ENCODE measurements at places on chromosomes 1 and 21. TPM values are rescaled to one million over a fixed set of nuclear protein-coding genes. Genes with fewer than 3 reads are reported as not detected.

The FOXD3 gene
- polyA plus RNA-seq: not detected

The PLPP3 gene
- polyA plus RNA-seq: 4.0 TPM

- H3K27ac ChIP-seq: no peak overlapping the region
- no peak overlapping the region for H3K4me3 ChIP-seq
- H3K4me1 ChIP-seq: peaks cover 5% of the 10 kb centered on the region
- no peak for DNase-seq
- no peaks in the 10 kb centered on the region for H3K27me3 ChIP-seq
- no peaks in the 10 kb centered on the region for H3K36me3 ChIP-seq
These were observed 7.0 kb downstream of the SIPA1L2 start for GRCh38 chr1:232622981-232623380.

- no peaks in the 10 kb centered on the region for H3K36me3 ChIP-seq
- H3K4me1 ChIP-seq: no peaks in the 10 kb centered on the region
- no peak for DNase-seq
- H3K4me3 ChIP-seq: no peak overlapping the region
These were observed 27.5 kb upstream of the SLAMF6 start for GRCh38 chr1:160550572-160551034.

GRCh38 chr1:200970771-200971427 lies 52.6 kb downstream of the KIF21B start:
- no peaks in the 10 kb centered on the region for H3K36me3 ChIP-seq
- H3K27ac ChIP-seq: no peak overlapping the region
- H3K4me3 ChIP-seq: no peak overlapping the region

GRCh38 chr1:7265771-7266371 lies 480.6 kb downstream of the CAMTA1 start:
- no peaks in the 10 kb centered on the region for H3K36me3 ChIP-seq
- no peak overlapping the region for H3K4me3 ChIP-seq
- H3K27me3 ChIP-seq: no peaks in the 10 kb centered on the region
- peak; percentile 88 for DNase-seq
- H3K4me1 ChIP-seq: peaks cover 31% of the 10 kb centered on the region
- peak overlapping the region; percentile 70 for H3K27ac ChIP-seq

The CELA2B gene
- polyA plus RNA-seq: not detected

DNA sequence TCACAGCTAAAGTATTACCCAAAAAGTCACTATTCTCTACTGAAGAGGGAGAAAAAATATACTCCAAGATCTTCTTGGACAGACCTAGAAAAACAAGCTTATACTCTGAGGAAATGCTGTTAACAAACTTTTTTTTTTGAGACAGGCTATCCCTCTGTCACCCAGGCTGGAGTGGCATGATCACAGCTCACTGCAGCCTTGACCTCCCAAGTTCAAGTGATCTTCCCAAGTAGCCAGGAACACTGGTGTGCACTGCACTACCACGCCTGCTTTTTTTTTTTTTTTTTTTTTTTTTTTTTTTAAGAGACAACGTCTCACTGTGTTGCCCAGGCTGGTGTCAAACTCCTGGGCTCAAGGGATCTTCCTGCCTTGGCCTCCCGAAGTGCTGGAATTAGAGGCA lies 17.3 kb downstream of the GLRX2 start:
- DNase-seq: no peak
- H3K4me3 ChIP-seq: no peak overlapping the region
- peaks cover 2% of the 10 kb centered on the region for H3K4me1 ChIP-seq

DNA sequence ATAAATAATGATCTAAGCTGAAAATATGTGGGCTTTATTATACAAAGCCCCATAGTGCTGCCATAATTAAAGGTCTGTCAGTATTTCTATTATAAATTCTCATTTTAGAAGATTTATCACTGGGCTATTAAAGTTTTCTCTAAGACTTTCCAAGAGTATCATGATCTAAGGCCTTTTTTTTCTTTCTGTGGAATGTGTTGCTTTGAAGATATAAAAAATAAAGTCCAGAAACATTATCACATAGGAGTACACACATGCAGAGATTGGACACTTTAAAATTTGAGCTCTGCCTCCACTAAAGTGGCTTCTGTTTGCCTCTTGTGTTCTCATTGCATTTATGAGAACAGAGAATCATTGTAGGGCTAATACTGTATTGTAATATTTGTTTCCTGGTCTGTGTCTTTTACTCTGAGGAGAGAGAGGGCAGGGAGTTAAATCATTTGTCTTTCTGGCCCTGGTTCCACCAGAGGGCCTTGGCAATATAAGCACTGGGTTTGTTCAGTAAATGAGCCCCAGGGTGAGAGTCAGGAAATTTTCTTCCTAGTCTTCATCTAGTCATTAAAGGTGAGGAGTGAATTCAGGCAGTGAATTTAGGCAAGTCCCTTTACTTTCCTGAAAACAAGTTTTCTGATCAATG lies 70.2 kb downstream of the NFIA start:
- peaks cover 24% of the 10 kb centered on the region for H3K4me1 ChIP-seq
- no peaks in the 10 kb centered on the region for H3K36me3 ChIP-seq
- H3K27me3 ChIP-seq: no peaks in the 10 kb centered on the region
- no peak overlapping the region for H3K4me3 ChIP-seq
- no peak overlapping the region for H3K27ac ChIP-seq

GRCh38 chr1:22318279-22318981 lies 133.2 kb upstream of the ZBTB40 start:
- H3K36me3 ChIP-seq: no peaks in the 10 kb centered on the region
- no peak for DNase-seq
- no peak overlapping the region for H3K4me3 ChIP-seq
- H3K4me1 ChIP-seq: no peaks in the 10 kb centered on the region
- no peak overlapping the region for H3K27ac ChIP-seq

The LCE6A gene
- polyA plus RNA-seq: 0.60 TPM

DNA sequence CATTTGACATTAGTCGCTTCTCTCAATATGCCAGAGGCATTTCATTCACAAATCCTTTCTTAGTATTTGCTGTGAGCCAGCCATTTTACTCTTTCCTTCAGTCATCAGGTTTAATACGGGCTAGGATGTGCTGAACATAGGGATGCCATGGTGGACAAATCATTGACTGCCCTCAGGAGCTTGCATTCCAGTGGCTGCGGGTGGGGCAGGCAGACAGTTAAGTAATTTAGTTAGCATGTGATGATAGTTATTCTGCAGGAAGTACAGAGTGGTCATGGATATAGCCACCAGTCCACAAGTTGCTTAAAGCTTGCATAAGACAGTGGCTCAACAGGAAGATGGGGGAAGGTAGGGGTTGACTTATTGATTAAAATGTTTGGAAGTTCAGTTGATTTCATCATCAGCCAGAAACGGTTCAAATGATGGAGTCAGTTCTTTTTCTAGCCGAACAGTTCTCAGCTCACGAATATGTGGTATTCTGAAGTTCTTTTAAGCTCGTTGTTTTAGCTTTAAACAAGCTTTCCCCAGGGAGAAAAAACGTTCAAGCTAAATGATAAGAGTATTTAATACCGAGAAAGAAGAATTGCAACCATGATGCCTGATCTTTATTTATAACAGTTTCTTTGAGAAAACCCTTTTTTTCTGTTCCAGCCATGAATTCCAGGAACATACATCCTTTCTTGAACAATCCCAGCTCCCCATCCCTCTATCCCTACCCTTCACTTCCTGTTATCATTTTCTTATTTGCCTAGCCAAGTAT lies 1.4 kb downstream of the SLC22A15 start:
- peak; percentile 81 for DNase-seq
- peak overlapping the region; percentile 92 for H3K27ac ChIP-seq
- H3K27me3 ChIP-seq: no peaks in the 10 kb centered on the region
- no peaks in the 10 kb centered on the region for H3K36me3 ChIP-seq

GRCh38 chr1:1965546-1965945 lies 38.0 kb downstream of the CFAP74 start:
- H3K4me3 ChIP-seq: no peak overlapping the region
- H3K4me1 ChIP-seq: peaks cover 18% of the 10 kb centered on the region
- H3K27me3 ChIP-seq: peaks cover 13% of the 10 kb centered on the region
- no peaks in the 10 kb centered on the region for H3K36me3 ChIP-seq
- no peak overlapping the region for H3K27ac ChIP-seq

The HJV gene
- not detected for polyA plus RNA-seq

- H3K4me3 ChIP-seq: no peak overlapping the region
- H3K4me1 ChIP-seq: peaks cover 28% of the 10 kb centered on the region
- no peaks in the 10 kb centered on the region for H3K27me3 ChIP-seq
- DNase-seq: no peak
- no peaks in the 10 kb centered on the region for H3K36me3 ChIP-seq
These were observed 29.9 kb upstream of the TMEM61 start for GRCh38 chr1:54950369-54951163.

The TOR1AIP2 gene
- polyA plus RNA-seq: 41.9 TPM

All from keratinocyte (primary cell).